ENCODE measurements at places on chromosomes 4 and X.

GRCh38 chr4:107876099-107876498, 51.4 kb downstream of the SGMS2 start:
- DNase-seq: no peak

- no peak for DNase-seq
These were observed 2.3 kb upstream of the SLC26A1 start for GRCh38 chr4:995311-996026.

GRCh38 chrX:103687073-103687695, 685 bp upstream of the MORF4L2 start:
- peak; percentile 93 for DNase-seq

DNA sequence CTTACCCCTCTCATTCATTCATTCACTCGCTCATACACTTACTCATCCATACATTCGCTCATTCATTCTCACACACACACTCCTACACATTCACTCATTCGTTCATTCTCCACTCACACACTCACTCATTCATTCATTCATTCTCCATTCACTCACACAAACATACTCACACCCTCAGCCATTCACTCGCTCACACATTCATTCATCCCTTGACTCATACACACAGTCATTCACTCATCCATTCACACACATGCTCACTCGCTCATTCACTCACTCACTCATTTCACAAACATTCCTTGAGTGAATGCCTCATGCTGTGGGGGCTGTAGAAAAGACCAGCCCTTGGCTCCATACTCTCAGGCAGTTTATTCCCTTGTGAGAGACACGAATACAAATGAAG, 151.1 kb upstream of the MAMLD1 start:
- no peak for DNase-seq

- DNase-seq: peak; percentile 2
These were observed 2.7 kb downstream of the FAT4 start for GRCh38 chr4:125317525-125317877.

DNA sequence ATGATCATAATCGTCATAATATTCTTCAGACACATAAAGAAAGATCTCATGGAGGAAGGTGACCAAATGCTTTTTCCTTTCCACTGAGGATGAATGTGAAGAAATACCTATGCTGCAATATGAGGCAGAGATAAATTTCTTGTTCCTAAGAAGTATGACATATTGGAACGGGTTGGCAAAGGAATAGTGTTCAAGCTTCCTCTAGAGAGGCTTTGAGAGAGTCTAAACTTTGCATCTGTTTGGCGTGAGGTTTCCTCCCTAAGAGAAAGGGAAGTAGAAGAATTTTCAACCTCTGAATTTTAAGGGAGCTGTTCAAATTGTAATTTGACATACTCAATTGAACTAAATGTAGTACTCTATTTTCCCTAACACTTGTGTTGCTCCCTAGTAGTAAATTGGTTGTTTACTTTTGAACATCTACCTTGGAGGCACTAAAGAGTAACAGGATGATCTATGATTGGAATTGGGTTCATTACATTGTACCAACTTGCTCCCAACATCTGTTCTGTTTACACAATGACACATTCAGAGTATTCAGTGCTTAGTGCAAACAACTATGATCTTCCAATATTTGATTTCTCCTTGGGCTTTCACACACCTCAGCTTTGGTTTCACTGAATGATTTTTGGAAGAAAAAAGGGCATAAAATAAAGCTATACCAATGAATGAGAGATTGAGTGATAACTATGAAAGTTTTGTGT, 122.0 kb downstream of the CORIN start:
- no peak for DNase-seq

- DNase-seq: no peak
These were observed 760.2 kb downstream of the RAB28 start for GRCh38 chr4:12723849-12724447.

DNA sequence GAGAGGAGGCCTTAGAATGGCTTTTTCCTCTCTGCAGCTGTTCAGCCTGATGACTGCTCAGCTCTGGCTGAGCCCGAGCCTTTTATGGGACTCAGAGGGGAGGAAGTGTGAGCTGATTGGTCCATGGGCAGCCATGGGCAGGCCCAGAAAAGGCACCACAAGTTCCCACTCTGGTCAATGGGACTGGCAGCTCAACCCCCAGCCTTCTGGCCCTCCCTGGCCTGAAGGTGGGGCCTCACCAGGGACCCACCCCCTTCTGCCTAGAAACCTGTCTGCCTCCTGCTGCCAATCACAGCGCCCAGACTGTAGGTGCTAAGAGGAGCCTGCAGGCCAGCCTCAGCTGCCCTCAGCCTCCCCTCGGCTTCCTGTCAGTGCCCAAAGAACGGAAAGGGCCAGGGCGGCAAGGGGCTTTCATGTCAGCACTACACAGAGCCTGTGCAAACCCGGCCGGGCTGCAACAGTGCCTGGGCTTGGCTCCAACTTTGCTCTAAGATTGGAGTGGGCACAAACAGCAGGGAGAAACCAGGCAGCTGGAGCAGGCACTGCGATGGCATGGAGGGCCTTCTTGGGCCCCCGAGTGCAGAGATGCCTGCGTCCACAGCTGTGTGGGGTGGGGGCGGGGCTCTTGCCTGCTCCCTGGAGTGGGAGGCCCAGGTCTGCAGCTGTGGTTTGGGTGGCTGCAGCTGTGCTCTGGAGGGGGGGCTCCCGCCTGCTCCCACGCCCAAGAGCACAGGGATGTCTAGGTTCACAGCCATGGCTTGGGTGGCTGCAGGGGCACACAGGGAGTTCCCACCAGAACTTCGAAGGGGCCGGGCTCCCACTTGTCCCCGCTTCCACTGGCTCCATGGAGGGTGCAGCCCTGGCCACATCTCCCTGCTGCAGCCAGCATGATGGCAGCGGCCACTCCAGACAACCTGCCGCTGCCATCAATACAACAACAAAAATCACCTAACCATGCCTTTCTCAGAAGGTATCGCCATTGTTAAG, 92.6 kb downstream of the NXF2 start:
- peak; percentile 1 for DNase-seq

DNA sequence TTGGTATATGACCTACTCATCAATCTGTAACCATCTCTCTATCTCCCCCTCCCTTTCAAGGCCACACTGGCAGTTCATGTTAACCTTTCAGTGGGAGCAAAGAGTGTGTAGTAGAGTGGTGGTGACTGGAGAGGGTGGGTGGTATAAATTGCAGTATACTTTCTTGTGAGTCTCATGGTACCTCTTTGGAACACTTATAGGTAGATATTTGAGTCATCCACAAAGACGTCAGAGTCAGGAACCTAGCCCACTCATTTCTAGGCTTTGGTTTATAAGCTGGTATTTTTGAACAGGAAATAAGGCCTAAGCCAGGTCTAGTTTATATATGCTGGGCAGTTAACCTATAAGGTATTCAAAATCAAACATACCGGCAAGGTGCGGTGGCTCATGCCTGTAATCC, 36.3 kb downstream of the RLIM start:
- DNase-seq: no peak

- DNase-seq: no peak
These were observed 37.3 kb downstream of the MANBA start for GRCh38 chr4:102723511-102723910.

DNA sequence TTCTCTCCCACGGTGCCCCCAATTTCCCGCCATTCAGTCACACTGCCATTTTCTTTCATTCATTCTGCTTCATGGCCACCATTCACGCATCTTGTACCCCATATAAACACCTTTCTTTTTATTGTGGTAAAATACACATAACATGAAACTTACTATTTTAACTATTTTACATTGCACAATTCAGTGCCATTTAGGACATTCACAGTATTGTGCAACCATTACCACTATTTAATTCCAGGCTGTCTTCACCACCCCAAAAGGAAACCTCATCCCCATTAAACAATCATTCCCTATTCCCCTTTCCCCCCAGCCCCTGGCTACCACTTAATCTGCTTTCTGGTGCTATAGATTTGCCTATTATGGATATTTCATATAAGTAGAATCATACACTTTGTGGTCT, 15.9 kb downstream of the SPACA5 start:
- DNase-seq: no peak

- DNase-seq: no peak
These were observed 163.3 kb upstream of the RBPJ start for GRCh38 chr4:26157541-26157940.

DNA sequence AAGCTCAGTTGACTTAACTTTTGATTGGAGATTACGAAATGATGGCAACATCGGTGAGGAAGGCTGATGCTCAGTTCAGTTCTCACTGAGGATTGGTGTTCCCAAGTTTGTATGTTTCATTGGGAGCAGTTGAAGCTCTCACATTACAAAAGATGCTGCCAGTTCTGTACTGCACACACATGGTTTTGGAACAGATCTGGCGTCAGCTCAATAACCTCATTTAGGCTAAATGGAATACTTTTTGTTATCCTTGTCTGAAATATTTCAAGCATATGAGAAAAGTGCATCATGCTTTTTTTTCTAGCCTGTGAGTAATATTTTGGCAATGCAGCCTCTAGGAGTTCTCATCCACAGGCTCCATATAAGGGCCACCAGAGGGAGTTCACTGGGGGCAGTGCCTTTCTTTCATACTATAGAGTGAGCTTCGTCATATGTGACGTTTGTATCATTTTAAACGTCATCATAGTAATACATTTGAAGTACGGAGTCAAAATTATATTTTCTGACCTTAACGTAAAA, 4.1 kb downstream of the ENPEP start:
- no peak for DNase-seq

GRCh38 chr4:42225286-42225685, 72.8 kb upstream of the BEND4 start:
- DNase-seq: no peak

- no peak for DNase-seq
These were observed 26.9 kb downstream of the UBA6 start for GRCh38 chr4:67674098-67674497.

DNA sequence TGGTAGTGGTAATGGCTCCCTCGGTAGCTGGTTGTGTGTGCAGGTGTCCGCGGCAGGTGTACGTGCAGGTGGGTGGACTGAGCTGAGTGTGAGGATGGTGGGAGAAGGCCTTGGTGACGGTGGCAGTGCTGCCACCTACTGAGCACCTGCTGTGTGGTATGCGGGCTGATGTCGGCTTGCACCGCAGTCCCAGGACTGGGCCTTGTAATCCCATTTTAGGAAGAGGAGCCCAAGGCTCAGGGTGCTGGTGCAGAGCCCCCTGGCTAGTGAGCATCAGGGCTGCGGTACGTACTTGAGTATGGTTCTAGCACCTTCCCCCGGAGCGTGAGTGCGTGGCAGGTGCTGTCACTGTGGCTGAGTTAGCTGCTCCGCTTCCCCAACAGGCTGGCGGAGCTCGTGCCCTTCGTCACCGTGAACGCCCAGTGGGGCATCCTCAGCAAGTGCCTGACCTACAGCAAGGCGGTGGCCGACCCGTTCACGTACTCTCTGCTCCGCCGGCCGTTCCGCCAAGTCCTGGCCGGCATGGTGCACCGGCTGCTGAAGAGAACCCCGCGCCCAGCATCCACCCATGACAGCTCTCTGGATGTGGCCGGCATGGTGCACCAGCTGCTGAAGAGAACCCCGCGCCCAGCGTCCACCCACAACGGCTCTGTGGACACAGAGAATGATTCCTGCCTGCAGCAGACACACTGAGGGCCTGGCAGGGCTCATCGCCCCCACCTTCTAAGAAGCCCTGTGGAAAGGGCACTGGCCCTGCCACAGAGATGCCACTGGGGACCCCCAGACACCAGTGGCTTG, 5.7 kb upstream of the CPZ start:
- DNase-seq: no peak

DNA sequence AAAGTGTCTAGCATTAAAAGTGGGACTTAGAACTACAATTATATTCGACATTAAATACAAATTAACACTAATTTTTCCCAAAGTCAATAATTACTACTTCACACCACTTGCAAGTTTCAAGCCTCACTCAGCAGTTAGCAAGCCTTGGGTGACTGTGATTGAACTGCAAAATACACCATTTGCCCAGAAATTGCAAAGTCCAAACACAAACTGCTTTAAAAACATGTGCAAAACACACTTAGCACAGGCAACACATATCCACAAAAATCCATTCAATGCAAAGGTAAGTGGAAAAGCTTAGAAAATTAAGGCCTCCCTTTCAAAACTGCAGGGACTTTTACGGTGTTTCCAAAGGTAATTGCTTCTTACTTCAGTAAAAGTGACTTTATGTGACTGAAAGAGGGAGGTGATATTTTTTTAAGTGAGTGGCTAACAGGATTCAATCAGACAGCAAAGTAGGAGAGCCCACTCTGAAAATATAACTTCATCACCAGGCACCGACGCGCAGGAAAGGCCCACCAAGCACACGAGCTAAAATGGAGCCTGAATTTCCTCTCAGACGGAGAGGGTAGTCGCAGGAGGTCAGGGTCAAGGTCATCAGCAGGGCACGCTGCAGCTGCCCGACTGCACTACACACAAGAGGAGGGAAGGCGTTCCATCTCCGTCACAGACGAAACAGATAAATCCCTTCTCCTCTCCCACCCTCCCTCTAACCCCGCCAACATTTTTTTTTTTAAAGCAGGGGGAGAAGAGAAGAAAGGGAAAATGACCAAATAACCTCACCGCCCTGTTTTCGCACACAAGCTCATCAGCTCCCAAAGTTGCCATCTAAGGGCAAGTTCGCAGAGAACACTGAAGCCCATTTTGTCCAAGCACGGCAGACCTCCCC, 3.1 kb downstream of the ZNF827 start:
- peak; percentile 56 for DNase-seq

- DNase-seq: no peak
These were observed 24.2 kb upstream of the RASL11B start for GRCh38 chr4:52837716-52838558.

DNA sequence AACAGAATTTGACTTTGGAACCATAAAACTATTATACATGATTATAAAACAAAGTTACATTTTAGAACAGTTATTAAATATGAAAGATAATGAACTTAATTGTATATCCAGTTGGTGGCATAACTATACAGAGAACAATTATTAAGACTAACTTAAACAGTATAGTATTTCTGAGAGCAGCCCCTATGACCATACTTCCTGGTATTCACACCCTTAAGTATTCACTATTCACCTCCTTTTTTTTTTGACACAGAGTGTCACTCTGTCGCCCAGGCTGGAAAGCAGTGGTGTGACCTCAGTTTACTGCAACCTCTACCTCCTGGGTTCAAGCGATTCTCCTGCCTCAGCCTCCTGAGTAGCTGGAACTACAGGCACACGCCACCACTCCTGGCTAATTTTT, 74.5 kb downstream of the FRYL start:
- no peak for DNase-seq

DNA sequence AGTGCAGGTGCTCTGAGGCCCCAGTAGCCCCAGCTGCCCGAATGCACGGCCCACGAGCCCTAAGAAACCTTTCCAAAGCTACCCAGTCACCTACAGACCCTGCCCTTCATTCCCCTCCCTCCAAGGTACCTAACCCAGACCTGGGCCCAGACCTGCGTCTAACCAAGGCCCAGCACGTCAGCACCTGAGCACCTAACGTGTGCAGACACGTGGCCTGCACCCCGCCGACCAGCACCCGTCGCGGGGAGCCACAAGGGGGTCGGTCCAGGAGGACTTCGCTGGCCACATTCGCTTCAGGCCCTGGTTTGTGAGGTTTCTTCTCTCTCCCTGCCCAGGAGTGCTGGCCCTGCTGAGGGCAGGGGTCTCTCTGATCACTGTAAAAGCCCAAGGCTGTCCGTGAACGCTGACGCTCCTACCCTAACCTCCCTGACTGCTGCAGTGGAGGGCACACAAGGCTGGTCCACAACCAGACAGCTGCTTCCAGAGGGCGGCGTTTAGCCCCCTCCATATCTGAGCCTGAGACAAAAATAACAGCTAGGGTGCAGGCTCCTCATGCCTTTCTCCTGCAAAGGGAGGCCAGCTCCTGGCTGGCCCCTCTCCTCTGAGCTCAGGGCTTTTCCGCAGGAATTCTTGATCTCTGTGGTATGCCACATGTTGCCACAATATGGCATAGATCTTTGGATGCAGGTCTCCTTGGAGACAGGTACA, 31.8 kb downstream of the WDR1 start:
- DNase-seq: no peak
